ENCODE measurements at places on chromosomes 7 and 10.

DNA sequence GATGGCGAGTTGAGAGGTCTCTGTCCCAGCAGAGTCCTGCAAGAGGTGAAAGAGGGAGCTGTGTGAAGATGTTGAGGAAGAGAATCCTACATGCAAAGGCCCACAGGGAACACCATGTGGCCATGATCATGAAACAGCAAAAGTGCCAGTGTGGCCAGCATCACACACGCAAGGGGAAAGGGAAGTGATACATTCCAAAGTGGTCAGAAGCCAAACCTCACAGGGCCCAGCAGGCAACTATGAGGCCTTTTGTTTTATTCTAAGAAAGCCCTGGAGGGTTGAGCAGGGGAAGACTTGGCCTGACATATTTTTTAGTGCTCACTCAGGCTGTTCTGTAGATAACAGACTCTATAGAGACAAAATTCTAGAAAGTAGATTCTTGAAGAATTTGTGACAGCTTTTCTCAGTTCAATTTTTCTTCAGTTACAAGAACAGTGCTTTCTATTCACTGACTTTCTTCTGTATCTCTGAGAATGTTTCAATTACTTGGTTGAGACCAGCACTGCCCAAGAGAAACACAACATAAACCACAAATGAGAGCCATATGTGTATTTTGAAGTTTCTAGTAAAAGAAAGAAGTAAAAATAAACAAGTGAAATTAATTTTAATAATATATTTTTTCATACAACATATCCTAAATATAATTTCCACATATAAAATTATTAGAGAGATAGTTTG, 82.3 kb downstream of the HTR7 start:
- no peak for DNase-seq

DNA sequence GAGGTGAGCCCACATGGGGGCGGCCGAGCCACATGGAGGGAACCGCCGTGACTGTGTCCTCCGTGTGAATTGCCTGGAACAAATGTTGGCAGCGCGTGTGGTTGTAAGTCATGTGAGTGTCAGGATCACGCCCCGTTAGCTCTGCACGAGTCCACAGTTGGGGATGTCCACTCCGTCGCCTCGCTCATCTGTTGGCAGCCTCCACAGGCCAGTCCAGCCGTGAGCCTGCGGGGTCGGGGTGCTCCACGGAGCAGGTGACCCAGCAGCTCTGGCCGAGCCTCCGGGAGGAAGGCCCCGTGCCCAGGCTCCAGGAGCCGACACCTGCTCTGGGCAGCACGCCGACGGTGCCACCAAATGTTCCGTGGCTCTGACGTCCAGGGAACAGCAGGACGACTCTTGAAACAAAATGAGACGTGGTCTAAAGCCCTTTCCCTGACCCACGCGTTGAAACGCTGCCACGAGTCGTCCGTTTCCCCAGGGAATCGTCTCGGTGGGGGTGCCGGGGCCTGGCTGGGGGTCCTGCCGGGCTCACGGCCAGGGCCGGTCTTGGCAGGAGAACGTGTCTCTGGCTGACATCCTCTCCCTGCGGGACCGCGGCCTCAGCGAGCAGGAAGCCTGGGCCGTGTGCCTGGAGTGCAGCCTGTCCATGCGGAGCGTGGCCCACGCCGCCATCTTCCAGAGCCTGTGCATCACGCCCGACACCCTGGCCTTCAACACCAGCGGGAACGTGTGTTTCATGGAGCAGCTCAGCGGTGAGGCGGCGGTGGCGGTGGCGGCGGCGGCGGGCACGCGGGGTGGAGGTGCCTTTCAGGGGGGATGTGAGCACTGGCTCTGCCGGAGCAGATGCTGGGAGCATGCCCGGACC, 7.0 kb downstream of the KNDC1 start:
- DNase-seq = no peak

DNA sequence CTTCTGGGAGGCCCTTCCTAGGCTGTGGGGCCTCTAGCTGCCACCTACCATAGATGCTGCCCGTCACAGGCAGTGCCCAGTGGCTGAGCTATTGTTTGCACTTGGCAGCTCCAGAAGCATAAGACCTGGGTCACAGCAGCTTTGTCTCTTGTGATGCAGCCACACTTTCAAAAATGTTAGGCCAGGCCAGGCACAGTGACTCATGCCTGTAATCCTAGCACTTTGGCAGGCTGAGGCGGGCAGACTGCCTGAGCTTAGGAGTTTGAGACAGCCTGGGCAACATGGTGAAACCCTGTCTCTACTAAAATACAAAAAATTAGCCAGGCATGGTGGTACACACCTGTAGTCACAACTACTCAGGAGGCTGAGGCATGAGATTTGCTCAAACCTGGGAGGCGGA, 9.5 kb upstream of the KAZALD1 start:
- no peak for DNase-seq

DNA sequence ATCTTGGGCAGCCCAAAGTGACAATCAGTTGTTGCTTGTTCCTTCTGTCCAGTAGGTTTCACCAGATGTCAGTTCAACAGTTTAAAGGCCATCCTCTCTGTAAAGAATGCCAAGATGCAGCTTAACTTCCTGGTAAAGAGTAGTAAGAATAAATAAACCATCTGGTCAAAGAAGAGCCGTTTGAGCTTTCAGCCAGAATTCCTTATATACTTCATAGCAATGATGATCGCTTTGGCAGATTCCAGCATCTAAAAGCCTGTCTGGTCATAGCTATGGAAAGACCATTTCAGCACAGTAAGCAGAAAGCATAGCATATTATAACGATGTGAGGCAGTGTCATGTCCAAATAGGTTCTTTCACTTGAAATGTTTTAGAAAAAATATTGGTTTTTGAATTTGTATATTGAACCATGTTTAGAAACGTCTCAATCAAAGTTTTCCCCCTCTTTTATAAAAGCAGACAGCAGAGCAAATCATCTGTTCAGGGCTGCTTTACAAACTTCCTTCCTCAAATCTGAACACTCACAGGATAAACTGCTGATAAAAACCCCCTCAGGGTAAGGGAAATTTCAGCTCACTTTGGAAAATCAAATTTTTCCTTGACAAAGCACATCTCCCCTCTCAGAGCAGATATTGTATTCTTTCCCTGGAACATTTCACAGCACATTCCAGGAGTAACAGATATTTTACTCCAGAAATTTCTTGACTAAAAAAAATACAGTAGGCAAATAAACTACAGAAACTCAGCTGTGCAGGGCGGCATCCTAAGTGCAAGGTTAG, 184.1 kb downstream of the NOC3L start:
- no peak for DNase-seq

DNA sequence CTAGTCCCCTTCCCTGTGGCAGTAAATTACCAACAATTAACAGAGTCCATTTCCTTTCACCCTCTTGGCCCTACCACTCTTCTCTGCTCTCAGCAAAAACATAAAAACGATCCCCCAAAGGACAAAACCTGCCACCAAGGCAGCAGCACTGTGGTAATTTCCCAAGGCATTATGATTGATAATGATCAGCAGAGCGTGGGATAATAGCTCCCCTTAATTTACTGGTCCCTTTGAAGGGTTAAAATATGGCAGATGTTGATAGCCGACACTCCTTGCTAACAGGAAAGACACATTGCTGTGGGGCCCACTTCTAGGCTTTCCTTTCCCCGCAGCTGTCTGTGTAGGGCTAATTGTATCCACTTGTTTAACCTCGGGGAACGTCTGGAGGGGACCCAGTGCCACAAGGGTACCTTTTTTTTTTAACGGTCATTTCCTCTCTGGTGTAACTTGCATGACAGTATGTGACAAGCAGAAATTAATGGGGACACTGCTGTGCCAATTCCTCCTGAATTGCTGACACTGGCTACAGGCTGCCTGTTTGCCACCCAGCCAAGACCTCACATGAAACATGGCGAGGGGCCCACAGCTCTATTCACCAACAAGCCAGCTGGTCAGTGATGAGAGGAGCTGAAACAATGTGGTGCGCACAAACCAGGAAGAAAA, 81.3 kb downstream of the CDK6 start:
- DNase-seq = peak; percentile 24

DNA sequence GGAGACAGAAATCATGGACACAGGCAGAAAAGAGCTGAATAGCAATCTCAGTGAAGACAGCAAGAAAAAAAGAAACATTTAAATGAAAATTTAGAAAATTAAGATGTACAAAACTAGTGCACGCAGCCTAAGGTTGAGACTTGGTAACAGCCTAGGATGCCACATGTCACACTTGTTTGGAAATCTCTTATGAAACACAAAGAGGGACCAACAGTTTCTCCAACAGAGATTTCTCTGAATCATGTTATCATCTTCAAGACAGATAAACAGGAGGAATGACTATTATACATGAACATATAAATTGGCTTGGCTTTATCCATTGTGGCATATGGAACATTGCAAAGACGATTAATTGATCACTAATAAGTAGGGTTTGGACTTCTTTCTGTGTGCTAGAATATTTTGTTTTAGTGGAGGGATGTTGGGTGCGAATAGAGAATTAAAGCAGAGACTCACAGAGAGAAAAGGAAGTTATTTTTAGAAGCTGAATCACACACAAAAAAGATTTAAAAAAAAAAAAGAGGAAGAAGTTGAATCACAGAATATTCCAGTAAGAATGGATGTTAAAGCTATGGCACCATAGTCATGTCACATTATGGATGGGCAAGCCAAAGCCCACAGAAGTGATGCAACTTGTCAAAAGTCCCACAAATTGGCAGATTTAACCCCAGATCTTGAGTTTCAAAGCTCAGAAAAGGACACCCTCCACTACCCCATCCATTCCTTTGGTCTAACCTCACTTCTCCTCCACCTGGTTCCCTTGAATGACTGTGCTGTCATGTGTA, 91.6 kb downstream of the MYOF start:
- DNase-seq = no peak

GRCh38 chr7:94364816-94365215, 29.9 kb upstream of the COL1A2 start:
- DNase-seq = no peak

GRCh38 chr7:129576138-129576537, 35.4 kb upstream of the NRF1 start:
- DNase-seq = no peak

DNA sequence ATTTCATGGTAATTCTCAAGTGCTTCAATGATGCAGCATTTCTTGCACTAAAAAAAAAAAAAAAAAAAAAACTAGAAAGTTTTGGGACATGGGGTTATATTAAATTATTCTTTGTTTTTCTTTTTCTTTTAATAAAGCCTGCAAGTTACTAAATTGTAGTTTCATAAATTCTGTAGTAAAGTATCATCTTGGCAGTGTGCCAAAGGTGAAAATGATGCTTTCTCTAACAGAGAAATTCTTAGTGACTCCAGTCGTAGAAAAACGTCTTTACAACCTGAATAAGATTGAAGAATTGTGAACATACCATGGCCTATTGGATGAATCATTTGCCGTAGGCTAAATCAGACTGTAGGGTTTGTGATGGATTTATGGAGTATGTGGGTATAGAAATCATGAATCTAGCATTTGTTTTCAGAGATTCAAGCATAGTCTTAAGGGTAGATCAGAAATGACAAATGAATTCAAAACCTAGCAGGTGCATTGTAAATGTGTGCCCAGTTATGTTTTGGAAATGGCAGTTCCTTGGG, 27.1 kb downstream of the RBM17 start:
- no peak for DNase-seq

DNA sequence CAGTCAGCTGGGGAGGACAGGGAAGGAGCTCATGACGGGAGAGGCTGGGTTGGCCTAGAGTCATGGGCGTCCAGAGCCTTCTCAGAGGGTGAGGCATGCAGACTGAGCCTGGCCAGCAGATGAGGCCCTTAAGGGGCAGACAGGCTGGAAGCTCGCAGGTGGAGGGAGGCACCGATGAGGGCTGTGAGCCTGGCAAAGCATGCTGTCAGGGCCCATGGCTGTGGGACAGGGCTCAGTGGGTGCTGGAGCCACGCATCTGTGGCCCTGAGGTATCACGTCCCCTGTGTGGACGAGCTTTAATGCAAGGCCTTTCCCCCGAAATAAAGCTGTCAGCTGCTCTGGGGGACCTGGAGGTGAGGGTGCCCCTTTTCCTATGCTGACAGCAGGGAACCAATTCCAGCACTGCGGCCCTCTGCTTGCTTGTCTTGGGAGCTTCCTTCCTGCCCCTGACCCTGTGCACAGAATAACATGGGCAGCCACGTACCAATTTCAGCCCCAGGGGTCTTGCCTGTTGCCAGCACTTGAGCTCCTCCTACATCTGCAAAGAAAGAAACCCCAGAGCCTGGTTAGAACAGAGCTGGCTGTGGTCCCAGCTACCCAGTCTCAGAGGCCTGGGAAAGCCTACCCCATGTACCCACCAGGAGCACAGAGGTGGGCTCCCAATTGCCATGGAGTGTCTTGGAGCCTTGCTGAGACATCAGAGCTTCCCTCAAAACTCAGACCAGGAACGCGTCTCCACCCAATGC, 20.6 kb downstream of the TMEM273 start:
- no peak for DNase-seq

DNA sequence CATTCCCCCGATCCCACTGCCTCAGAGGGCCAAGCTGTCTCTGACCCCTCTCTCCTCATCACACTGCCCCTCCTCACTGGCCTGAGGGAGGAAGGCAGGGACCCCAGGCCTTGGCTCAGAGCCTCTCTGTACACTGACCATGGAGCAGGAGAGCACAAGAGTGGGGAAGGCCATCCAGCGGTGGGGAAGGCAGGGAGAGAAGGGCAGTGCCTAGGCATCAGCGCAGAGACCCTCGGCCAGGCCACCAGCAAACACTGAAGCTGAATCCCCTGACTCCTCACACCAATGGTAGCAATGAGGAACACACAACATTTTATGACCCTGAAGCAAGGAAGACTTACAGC, 14.8 kb downstream of the OGDHL start:
- DNase-seq = no peak

- no peak for DNase-seq
Measured at GRCh38 chr10:123561141-123561440, 105.1 kb upstream of the GPR26 start.

- DNase-seq = no peak
Measured at GRCh38 chr10:22560913-22561239, 153.5 kb downstream of the PIP4K2A start.

DNA sequence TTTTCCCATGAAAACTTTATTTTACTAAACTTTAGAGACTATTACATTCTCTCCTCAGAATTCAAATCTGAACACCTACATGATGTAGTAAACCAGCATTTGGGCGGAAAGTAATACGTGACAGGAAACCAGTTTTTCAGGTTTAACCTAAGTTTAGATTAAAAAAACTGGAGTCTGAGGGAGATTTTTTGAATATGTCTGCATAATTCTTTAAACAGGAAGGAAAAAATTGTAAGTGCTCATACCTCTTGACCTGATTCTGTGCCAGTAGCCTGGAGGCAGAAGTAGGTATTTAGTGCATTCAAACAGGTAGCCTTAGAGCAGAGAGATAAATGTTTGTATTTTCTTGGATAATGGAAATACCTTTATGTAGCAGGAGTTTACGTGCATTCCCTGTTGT, 224.3 kb downstream of the MDFIC start:
- DNase-seq = no peak

DNA sequence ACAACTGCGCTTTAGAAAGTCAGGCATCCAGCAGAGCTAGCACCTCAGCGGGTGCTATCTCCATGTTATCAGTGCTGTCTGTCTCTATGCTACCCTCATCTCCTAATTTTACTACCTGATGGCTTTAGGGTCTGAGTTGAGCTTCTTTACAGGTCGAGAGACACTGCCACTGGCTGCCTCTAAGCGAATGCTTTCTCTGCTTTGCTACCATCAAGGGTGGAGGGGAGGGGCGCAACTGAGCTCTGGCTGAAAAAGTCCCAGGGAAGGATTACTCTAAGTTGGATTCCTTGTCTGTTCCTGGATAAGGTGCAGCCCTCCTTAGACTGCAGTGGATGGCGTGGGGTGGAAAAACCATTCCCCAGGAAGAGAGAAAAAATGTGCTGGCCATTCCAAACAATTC, 105.7 kb downstream of the CDK14 start:
- DNase-seq = no peak

GRCh38 chr7:83931968-83932367, 262.6 kb downstream of the SEMA3A start:
- DNase-seq = no peak

- no peak for DNase-seq
Measured at GRCh38 chr10:124150189-124150806, 56.9 kb upstream of the CHST15 start.
